Keratinocyte (primary cell): ENCODE measurements at places on chromosomes 6 and 20. TPM values are rescaled to one million over a fixed set of nuclear protein-coding genes. Genes with fewer than 3 reads are reported as not detected.

The TDRD6 gene
- polyA plus RNA-seq = 0.01 to 0.25 TPM (median 0.23 TPM) in 3 replicates

The TUBB1 gene
- polyA plus RNA-seq = 0.03 TPM in 1 of 3 replicates, not detected in the others

- DNase-seq = no peak
Measured at GRCh38 chr20:32155017-32155981, 45.8 kb downstream of the TM9SF4 start.

- DNase-seq = no peak
Measured at GRCh38 chr20:53195876-53196610, 223.9 kb downstream of the TSHZ2 start.

- no peak for DNase-seq
Measured at GRCh38 chr6:14453712-14454472, 336.3 kb downstream of the CD83 start.

- no peak for DNase-seq
Measured at GRCh38 chr6:8642131-8642530, 206.8 kb upstream of the SLC35B3 start.

GRCh38 chr20:47774131-47774777 lies 11.0 kb downstream of the SULF2 start:
- DNase-seq = no peak
